ENCODE measurements at places on chromosomes 3 and 15.
A peak's percentile ranks its signal among the peaks of the same experiment; 100 is the strongest.

DNA sequence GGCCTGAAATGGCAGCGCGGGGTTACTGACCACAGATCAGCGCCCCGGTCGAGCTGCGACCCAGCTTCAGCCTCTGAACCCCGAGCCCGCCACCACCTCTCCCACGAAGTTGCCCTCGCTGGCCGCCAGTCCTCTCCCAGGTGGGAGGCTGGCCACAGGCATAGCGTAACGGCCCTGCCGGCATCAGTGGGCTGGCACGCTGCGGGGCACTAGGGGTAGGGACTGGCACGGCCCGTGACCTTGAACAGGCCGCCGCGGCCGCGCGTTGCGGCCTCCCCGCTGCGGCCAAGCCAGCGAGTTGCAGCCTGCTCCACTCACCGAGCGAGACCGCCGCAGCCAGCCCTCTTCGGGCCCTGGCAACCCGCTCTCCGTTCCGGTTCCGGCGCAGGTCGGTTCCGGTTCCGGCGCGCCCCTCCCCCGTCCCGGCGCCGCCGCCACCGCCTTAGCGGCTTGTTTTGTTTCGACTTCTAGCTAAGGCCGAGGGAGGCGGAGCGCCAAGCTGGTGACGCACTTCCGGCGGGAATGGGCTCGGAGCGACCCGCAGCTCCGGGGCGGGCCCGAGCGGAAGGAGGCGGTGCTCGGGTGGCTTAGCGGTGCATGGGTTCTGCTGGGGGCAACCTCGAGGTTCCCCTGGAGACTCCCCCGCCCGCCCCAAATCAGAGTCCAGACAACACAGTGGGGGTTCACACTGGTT lies at the start of gene USP19:
TSS of gene USP19 (minus strand) at position 386 of the 694 bp plus-strand sequence. CDS start 1,678 bp downstream, outside the sequence.
- peak; percentile 97 for DNase-seq

GRCh38 chr3:190562866-190563510 lies 49.1 kb downstream of the IL1RAP start:
- no peak for DNase-seq

GRCh38 chr3:126781406-126781805 lies 77.4 kb downstream of the CHCHD6 start:
- DNase-seq: no peak

- DNase-seq: no peak
Observed at GRCh38 chr3:105166893-105167292, 199.8 kb upstream of the ALCAM start.

DNA sequence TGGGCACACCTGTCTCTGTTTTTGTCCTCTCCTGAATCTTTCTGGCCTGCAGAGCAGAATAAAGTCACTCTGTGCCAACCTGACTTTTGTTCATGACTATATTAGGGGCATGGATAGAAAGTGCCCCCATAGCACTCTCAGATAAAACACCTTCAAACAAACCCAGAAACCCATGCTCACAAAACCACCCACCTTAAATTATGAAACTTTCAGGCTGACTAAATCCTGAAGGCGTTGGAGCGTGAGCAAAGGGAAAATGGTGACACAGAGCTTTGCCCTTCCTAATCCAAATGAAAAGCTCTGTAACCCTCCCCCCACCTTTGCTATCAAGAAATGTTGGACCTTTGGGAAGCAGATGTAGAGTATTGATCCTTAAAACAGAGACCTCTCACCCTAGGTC lies 138.9 kb downstream of the IGF1R start:
- no peak for DNase-seq

DNA sequence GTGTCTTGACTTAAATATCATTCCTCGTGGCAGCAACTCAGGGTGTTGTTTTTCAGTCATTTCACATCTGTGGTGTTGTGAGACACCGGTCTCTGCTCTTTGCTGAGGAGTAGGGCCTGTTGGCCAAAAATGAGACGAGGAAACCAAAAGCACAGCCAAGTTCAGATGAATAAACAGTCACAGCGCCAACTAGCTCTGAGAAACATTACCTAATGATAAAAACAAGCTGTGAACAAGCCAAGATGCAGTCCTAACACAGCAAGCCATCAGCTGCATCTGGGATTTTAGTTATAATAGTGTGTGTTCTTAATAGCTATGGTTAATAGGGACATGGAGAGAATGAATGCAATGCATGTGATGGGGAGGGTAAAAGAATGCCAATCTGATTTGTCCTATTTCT lies 843.4 kb upstream of the DPPA4 start:
- peak; percentile 86 for DNase-seq

DNA sequence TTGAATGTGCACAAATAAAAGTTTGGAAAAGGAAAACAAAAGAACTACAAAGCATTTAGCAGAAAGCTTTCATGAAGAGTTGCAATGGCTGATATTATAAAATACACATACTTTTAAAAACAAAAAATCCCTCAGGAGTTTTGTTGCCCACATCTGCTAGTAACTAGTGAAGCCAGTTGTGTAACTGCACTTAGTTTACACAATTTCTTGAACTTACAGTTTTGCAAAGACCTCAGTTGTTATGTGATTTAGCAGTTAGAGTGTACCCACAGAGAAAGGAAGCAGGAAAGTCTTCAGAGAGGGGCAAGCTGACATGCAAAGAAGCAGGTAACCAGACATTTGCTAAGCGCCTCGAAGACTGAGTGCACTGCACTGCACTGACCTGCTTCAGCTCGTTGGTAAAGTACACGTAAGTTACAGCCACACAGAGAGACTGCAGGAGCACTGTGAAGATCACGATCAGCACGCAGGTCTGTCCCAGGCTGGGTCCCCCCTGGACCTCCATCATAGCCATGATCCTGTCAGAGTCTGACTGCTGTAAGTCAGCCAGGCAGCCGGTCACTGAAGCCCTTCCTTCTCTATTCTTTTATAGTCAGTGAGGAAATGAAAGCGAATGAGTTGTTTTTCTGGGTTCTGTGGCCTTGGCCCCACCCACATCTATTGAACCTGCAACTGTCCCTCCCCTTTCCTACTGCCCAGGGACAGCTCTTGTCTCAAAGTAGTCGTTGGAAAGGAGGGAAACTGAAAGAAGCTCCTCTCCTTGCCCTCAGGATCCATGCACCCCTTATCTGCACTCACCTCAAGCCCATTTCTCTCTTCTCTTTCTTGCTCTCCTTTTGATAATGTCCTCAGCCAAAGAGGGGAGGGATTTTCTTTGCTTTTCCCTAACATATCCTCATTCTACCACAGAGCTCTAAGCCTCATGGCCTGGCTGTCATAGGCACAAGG lies at the start of gene TNFSF10:
TSS of gene TNFSF10 (minus strand) at position 560 of the 948 bp plus-strand sequence. CDS start at position 514, 46 bp downstream.
- DNase-seq: peak; percentile 23

GRCh38 chr3:152379415-152380042 lies 110.8 kb downstream of the MBNL1 start:
- DNase-seq: no peak

- no peak for DNase-seq
Observed at GRCh38 chr15:83710452-83710851, 56.5 kb downstream of the ADAMTSL3 start.

- DNase-seq: peak; percentile 76
Observed at GRCh38 chr15:99717161-99718009, 15.9 kb downstream of the LYSMD4 start.

DNA sequence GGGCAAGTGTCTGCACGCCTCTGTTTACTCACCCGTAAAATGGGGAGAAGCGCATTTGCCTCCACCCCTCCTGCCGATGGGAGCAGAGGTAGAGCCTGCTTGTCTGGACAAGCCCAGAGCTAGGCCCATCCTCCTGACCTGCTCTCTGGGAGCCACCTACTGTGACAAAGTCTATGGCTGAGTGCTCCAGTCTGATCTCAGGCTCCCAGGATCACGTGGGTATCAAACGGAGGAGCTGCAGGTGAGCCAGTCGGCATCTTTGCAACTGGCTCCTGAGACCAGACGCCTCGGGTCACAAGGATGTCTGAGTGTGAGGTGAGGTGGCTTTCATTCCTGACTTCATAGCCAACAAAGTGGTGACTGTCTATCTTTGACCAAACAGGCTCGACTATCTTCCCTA lies 2.1 kb upstream of the ALDH1A3 start:
- no peak for DNase-seq

Measured in hindlimb muscle (tissue), 1 donor.